Activated CD4-positive, alpha-beta memory T cell treated with anti-CD3 and anti-CD28 coated beads, Interleukin-2, amount 10 ng/mL, durations not matched to agents 7 days and 5 days (primary cell): ENCODE measurements at places on chromosomes 7 and 10. TPM values are rescaled to one million over a fixed set of nuclear protein-coding genes. Genes with fewer than 3 reads are reported as not detected.

The DENND2A gene
- not detected for total RNA-seq

The CALML3 gene
- not detected for total RNA-seq

The TAC1 gene
- not detected for total RNA-seq

The TAF3 gene
- total RNA-seq: 12.7 TPM

The BICC1 gene
- 0.08 TPM for total RNA-seq
